ENCODE measurements at places on chromosomes 6 and 20.

GRCh38 chr6:92757925-92758324 lies 661.4 kb downstream of the EPHA7 start:
- DNase-seq, result no peak

- no peak for DNase-seq
Observed at GRCh38 chr6:53440336-53440945, 91.7 kb upstream of the ELOVL5 start.

- no peak for DNase-seq
Observed at GRCh38 chr6:93789532-93789931, 370.2 kb upstream of the EPHA7 start.

DNA sequence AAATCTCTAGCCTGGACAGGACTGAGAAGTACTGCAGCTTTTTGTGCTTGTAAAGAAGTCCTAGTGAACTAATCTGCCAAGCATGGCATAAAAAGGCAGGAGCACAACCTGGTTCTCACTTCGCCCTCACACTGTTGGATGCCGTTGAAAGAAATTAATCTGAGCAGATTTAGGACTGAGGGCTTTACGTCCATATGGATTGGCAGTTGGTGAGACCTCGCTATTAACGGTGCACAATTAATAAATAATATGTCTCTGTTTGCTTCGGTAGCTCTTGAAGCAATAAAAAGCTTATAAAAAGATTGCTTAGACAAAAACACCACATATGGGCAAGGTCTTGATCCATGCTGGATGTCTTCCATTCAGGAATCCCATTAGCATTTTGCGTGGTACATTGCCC lies 185.6 kb upstream of the EPHA7 start:
- DNase-seq, result no peak

- no peak for DNase-seq
Observed at GRCh38 chr6:85580878-85581267, 12.8 kb downstream of the SNX14 start.

GRCh38 chr6:57130661-57131177 lies 40.7 kb downstream of the ZNF451 start:
- DNase-seq, result no peak

- DNase-seq, result no peak
Observed at GRCh38 chr6:116986819-116987218, 109.8 kb downstream of the RFX6 start.

DNA sequence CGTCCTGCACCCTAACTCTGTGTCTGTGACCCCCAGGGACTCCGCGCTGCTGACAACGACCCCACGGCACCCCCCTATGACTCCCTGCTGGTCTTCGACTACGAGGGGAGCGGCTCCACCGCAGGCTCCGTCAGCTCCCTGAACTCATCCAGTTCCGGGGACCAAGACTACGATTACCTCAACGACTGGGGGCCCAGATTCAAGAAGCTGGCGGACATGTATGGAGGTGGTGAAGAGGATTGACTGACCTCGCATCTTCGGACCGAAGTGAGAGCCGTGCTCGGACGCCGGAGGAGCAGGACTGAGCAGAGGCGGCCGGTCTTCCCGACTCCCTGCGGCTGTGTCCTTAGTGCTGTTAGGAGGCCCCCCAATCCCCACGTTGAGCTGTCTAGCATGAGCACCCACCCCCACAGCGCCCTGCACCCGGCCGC lies 129.0 kb downstream of the TAF4 start:
- no peak for DNase-seq

DNA sequence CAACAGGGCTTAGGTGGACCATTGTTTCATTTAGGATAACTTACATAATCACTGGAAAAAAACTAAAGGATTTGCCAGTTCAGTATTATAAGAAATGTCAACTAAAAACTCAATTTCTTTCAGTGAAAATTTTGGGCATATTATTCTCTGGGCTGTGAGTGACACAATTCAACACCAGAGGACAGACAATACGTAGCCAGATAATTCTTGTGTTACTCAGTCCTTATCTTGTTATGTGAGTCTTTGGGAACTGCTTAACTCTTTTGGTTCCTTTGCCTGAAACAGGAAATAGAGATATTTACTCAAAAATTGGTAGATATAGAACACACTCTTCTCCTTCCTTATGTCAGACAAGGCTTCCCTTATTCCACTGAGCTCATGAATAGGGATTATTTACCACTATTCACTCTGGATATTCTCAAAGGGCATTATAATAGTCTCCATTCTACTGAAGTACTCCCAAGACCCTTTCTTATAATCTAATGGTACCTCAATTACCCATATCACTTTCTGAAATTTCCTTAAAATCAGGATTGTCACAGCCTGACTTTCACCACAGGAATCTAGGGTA lies 4.9 kb upstream of the BEND6 start:
- DNase-seq, result no peak
